Suppressor macrophage treated with lipopolysaccharide for 4 hours (primary cell): ENCODE measurements at places on chromosomes 2 and 18.
A peak's percentile ranks its signal among the peaks of the same experiment; 100 is the strongest.

DNA sequence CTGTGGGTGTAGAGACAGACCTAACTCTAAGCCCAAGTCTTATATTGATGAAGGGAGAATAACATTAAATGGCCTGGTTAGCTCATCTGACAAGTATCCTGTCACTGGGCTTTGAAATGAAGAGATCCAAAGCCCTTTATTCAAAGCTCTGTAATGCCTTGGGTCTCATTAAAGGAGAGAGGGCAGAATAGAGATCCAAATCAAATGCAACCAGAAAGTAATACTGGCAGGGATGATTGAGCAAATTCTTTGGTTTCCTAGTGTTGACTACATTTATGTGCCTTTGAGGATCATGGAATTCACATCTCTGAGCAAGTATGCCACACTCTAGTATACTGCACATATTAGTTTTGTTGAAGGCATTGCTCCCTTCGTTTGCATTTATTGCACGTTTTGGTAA is 147.9 kb upstream of the CAVIN2 start:
- DNase-seq, result no peak

DNA sequence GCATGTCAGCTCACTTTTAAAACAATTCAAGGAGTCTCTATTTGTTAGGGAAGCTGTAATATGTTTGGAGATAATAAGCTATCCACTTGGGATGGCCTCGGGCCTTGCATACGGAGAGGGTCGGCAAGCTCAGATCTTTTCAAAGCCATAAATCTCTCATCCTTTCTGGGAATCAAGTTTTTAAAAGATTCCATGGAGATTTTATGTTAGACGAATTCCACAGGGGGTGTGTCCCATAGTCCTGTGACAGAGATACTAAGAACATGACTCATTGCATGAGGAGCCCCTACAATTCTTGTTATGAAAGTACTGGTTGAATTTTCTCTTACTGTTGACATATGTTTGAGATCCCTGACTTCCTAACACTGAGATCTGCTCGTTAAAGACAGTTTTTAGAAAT is 108.7 kb downstream of the FEZ2 start:
- DNase-seq, result no peak

GRCh38 chr2:55482186-55482884 is 37.2 kb upstream of the CFAP36 start:
- DNase-seq, result peak; percentile 28

GRCh38 chr2:215479121-215479520 is 43.3 kb upstream of the FN1 start:
- DNase-seq, result no peak

DNA sequence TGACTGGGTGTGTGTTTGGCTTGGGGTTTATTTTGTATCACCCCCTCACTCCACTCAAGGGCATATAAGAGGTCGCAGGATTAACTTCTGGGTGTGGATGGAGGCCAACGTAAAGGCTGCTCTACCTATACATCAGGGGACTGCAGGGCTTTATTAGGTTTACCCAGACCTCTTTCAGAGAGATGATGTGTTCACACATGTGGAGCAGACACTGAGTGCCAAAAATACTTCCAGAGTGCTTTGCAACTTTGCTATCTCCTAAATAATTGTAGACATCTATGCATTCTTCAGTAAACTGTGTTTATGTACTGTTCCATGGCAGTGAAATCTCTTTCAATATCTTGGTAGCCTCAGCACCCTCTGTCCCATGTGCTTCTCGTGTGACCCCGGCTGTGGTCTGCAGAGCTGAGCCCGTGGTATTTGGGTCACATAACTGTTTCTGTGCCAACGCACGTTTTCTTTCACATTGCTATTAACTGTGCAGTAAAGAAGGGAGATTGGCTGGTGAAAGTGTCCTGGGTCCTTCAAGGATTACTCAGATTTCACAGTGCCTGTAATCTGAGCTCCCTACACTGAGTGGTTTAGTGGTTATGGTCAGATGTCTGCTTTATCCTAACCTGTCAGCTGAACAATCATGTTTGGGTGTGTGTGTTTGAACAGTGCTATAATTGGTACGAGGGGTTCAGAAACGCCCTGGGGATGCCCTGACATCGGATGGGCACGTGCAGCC is 208.1 kb downstream of the VAPA start:
- DNase-seq, result no peak

DNA sequence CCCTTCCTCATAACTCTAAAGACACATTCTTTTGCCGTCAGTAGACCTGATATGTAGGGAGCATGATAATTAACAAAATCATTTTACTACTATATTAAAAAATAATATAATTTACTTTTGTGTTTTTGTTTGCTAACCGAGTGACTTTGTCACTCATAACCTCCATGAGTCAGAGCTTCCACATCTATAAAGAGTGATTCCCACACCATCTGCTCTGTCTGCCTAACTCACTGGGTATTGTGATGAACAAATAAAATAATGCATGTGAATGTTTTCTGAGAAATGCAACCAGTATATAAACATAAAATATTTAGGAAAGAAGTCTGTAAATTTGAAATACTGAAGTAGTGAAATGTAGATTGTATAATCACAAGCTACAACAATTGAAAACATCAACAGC is 123.4 kb upstream of the DSEL start:
- no peak for DNase-seq
